ENCODE measurements at places on chromosomes 5 and 9.

DNA sequence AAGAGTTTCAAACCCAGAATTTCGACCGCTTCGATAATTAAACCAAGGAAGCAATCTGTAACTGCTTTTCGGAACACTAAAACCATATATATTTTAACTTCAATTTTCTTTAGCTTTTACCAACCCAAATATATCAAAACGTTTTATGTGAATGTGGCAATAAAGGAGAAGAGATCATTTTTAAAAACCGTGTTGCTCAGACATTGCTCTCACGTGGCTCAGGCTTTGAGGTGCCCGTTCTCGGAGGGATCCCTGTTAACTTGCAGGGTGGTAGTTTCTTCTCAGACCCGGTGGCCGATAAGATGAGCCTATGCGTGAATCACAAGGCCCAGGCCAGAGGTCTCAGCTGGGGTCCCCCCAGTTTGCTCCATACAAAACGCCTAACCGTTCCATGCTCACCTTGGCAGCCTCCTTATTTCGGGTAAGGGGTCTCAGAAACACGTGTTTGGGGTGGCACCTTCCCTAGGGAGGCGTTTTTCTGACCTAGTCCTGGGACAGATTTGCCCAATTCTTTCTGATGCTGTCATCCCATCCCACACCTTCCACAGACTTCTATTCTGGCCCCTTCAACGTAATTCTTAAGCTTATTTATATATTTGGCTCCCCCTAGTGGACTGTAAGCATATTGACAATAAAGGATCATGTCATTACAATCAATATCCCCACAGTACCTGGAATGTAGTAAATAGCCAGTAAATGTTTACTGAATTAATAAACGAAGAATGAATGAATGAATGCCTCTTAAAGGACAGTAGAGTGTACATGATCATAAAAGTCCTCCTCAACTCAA, 48.1 kb downstream of the THBS4 start:
- DNase-seq = peak; percentile 82

- peak; percentile 70 for DNase-seq
Observed at GRCh38 chr5:169071-169727, 22.1 kb upstream of the LRRC14B start.

GRCh38 chr9:93204470-93205043, 20.6 kb downstream of the WNK2 start:
- DNase-seq = no peak

- DNase-seq = no peak
Observed at GRCh38 chr9:17986595-17986994, 407.7 kb downstream of the SH3GL2 start.

- DNase-seq = no peak
Observed at GRCh38 chr9:109704546-109704945, 75.5 kb upstream of the PALM2AKAP2 start.

GRCh38 chr5:92613546-92613945, 967.5 kb downstream of the NR2F1-AS1 start:
- peak; percentile 12 for DNase-seq

GRCh38 chr9:70488098-70488792, 73.8 kb upstream of the KLF9 start:
- DNase-seq = no peak

DNA sequence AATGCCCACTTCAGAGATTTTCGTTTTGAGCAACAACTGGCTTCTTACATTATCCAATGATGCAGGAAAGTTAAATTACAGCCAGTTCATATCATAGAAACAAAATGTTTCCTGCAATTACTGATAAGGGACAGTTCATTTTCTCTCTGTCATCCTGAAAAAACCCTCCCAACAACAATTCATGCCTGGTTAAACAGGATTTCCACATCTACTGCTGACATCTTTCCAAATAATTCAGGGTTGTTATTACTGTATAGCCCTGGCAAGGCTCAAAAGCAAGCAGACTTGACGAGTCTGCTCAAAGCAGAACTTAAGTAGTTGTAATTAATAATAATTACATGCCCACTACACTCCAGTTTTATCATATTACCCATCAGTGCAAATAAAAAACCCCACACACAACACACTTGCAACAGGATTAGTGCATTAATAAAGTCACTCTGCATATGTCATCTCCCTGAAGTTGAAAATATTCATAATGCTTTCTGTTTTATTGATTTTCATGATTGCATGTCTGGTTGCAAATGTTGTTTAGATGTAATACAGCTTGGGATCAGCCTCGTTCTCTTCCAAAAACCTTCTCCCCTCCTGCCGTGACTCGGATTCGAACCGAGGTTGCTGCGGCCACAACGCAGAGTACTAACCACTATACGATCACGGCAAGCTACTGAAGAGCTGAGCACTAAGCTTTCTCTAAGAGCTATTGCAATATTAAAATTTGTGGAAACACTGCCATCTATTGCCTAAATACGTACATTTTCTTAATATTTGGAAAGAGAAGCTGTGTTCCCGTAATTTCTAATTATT, 119.6 kb upstream of the NFIB start:
- DNase-seq = peak; percentile 45

DNA sequence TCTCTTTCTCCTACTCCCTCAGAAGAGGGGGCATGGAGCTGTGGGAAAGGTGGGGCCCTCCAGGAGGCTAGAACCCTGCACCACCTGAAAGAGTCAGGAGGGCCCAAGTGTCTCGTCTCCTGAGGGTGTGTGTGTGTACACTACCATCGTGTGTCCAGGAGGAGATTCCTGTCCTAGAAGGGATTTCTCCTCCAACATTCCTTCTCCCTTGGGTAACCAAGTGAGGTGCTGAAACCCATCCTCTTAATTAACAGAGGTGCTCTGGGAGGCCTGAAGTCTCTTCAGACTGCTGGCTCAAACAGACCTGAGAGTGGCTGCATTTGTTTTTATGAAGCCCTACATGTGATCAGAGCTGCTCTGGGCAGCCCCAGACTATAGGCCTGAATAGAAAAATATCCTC, 61.1 kb upstream of the FAM169A start:
- no peak for DNase-seq

- no peak for DNase-seq
Observed at GRCh38 chr5:140678993-140679392, 5.6 kb upstream of the DND1 start.

GRCh38 chr9:129612815-129613519, 7.9 kb downstream of the C9orf50 start:
- no peak for DNase-seq

DNA sequence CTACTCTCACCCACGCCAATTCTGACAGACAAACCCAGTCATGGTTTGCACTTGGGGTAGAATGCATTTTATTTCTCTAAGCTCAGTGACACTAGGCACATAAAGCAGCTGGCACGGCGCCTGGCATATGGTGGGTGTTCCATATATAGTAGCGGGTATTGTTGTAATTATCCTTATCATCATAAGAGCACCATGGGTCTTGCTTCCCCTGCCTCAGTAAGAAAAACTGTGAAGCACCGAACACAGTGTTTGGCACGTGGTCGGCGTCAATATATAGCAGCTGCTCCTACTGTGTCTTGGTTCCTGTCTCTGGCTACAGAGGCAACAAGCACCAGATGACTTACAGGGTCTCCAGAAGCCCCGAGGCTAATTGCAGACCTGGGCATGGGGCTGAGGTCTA, 194.1 kb upstream of the PANK3 start:
- no peak for DNase-seq

GRCh38 chr5:145906401-145906800, 30.0 kb upstream of the SH3RF2 start:
- peak; percentile 22 for DNase-seq

GRCh38 chr9:3433066-3433465, 92.7 kb downstream of the RFX3 start:
- no peak for DNase-seq

DNA sequence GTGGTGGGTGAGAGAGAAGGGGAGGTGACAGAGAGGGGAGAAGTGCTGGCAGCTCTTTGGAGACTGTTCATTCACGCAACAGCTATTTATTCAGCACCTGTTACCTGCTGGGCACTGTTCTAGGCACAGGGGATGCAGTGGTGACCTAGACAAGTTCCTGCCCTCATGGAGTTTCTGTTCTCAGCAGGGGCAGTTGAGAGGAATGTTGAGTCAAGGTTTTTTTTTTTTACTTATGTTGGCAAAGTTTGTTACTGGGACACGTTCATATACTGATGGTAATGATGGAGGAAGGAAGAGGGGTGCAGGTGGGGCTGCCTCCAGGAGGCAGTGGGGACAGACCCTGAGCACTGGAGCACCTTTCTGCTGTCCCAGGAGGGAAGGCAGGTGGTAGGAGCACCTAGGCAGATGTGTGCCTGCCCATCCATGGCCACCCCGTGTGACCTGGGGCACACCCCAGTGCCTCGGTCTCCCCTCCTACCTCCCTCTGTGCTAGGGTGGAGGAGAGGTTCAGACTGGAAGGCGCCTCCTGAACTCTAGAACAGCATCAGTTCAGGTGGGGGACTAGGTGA, 49.4 kb upstream of the SLC25A51 start:
- no peak for DNase-seq

DNA sequence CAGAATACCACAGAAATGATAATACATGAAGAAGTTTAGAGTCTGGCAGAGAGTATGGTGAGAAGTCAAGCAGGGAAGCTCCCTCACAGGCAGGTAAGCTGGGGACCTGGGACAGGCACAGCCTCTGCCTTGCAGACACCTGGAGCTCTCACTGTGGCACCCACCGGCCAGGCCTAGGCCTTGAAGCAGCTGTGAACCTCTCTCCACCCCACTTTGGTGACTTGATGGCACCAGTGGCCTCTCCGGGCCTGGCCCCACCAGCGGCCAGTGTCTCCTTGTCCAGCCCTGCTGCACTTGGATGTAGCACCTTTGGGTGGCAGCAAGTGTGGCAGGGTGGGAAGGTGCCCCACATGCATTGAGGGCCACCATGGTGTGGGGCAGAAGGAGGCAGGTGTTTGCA, 330.5 kb downstream of the NPR3 start:
- DNase-seq = no peak

DNA sequence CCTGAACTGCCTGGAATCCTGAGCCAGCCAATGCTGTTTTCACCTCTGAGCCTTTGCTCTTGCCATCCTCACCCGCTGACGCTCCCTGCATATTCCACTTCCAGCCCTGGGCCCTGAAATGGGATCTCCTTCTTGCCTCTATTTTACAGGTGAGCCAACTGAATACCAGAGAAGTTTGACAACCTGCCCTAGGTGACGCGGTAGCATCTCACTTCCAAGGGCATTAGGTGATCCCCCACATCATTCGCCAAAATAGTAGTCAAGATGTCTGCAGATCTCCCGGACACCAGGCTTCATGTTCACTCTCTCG, 43.5 kb downstream of the FOXI1 start:
- no peak for DNase-seq

GRCh38 chr5:35205606-35206005, 24.7 kb downstream of the PRLR start:
- no peak for DNase-seq

GRCh38 chr9:32703635-32704034, 68.2 kb upstream of the TAF1L start:
- no peak for DNase-seq

GRCh38 chr5:172588380-172588779, 52.7 kb upstream of the NEURL1B start:
- DNase-seq = no peak

DNA sequence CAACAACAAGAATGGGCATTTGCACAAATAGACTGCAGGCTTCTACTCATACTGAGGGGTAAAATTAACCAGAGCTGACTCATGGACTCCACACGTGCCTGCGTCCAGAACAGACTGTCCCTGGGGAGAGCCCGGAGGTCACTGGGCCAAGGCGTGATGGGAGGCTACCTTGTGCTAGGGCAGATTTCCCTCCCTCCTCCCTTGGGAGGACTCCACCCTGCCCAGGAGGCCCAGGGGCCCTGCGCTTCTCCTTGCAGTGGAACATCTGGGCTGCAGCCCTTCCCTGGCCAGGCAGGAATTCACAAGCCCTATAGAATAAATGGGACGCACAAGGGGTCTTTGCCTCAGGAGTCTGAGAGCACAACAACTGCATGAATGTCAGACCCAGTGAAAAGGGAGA, 35.6 kb downstream of the IRX2 start:
- no peak for DNase-seq

DNA sequence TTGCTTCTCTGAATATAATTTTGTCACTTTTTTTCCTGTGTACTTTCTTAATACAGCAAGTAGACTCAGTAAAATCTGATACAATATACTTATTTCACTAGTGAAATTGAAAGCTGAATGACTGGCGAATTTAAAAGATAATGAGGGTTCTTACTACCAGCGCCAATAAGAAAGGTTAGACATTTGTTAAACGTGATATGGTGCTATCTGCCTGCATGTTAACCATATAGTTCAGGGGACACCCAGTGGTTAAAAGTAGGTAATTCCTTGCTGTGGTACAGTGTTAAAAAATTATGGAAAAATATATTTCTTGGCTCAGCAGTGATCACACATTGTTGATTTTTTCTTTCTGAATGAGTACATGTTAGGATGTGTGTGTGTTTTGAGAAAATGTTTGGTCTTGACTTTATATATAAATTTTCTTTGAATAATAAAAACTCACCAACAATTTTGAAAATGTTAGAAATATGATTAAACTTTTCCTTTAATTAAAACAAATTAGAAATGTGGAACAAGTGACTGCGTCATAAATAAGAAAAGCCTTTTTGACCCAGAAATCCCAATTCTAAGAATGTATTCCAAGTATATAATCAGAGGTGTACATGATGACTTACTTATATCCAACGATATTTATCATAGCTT, 25.8 kb downstream of the CAST start:
- DNase-seq = peak; percentile 45

GRCh38 chr9:8207596-8207995, 408.0 kb upstream of the DMAC1 start:
- no peak for DNase-seq

DNA sequence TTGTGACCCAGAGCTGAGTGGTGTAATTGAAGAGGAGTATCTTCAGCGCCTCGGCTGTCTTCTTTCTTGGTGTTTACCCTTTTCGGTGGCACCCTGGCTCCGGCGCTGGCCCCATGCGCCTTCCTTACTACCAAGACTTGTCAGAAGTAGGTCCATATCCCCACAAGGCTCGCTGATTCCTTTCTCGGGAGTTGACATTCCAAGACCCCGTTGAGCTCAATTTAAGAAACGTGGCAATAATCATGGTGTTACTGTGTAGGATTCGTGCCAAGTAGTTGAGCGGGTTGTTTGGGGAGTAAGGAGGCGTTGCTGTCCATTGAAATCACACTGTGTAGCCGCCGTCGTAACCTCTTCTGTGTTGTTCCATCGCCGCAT, 795 bp downstream of the NDUFAF2 start:
- DNase-seq = peak; percentile 54

GRCh38 chr5:39721394-39721793, 296.6 kb upstream of the DAB2 start:
- DNase-seq = no peak

- no peak for DNase-seq
Observed at GRCh38 chr9:98047002-98047401, 9.5 kb upstream of the NANS start.

DNA sequence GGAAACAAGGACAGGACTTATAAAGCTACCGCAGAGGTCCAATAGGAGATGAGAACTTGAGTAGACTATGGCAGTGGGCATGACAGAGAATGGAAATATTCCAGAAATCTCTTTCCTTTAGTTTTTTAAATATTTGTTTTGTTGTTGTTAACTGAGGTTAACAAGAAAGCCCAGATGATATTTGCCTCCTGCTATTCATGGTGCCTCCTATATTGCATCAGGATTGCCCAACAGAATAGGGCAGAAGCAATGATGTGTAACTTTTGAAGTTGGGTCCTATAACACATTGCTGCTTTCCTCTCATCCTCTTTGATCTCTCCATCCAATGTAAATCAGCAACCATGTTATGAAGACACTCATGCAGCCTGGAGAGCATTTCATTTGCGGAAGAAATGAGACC, 42.8 kb downstream of the PDE4D start:
- no peak for DNase-seq

- DNase-seq = peak; percentile 46
Observed at GRCh38 chr5:56569566-56569965, 245.8 kb upstream of the MAP3K1 start.
